CD4-positive, alpha-beta T cell treated with Interleukin-21 for 1 hour (primary cell): ENCODE measurements at places on chromosomes 6 and 20.

- no peak for DNase-seq
These were observed 30.9 kb downstream of the RNF146 start for GRCh38 chr6:127297502-127298070.

DNA sequence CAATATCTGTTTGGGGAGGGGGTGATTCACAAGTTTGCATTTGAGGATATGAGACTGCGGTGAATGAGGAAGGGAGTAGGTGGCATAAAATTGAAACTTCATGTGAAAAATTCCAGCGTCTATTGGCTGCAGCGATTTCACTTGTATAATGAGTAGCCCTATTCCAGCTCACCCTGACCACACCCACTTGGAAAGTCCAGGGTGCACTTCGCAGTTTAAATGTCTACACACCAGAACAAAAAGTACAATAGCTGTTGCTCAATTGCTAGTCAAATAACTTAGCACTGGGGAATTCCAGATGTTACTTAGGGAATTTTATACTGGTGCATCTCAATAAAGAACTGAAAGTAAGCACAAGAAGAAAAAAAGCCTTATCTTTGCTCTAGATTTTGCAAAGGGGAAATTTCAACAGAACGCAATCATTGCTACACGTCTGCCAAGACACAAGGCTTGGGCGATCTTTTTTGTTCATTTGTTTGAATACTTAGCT, 6.3 kb downstream of the TNFAIP3 start:
- peak; percentile 89 for DNase-seq

- DNase-seq: no peak
These were observed 109.2 kb upstream of the PTPN1 start for GRCh38 chr20:50400705-50401586.

DNA sequence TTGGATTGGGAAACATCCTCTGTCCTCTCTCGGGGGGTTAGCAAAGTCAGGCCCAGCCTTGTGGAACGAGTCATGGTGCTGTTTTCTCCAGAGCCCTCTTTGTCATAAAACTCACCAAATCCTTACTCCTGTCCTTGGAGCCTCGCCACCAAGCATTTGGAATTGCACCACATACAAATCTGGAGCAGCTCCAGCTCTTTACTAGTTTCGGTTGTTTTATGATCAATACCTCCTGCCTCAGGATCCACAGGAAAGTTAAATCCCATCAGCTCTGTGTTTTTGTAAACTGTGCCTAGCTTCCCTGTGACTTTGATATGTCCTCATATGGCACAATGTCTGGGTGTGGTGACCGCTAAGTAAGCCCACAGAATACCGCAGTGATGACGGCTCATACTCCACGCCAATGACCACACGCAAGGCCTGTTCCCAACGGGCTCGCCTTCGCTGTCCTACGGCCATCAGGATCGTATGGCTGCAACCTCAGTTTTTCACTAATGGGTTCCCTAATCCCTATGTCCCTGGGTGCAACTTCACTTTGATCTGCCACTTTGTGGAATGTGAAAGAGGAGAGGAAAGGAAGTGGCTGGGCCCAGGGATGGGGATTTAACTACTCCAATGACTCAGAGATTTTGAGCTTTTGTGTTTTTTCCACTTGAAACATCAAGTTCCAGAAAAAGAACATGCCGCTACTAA, 111.3 kb upstream of the FOXQ1 start:
- no peak for DNase-seq

DNA sequence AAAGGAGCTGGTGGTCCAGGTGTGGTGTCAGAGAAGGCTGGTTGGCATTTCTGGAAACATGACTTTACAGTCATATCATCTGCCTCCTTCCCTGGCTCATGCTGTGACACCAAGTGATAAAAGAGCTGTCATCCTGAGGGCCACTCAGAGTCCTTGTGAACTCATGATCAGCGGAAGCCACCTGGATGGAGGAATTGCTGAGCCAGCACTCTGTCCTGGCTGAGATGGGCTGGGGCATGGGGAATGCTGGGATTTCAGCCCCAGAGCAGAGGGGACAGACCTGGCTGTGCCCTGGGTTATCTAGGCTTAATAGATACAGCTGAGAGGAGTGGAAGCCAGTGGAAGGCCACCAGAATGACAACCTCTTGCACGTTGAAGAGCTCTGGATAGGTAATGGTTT, 214.3 kb downstream of the DHX35 start:
- DNase-seq: no peak

DNA sequence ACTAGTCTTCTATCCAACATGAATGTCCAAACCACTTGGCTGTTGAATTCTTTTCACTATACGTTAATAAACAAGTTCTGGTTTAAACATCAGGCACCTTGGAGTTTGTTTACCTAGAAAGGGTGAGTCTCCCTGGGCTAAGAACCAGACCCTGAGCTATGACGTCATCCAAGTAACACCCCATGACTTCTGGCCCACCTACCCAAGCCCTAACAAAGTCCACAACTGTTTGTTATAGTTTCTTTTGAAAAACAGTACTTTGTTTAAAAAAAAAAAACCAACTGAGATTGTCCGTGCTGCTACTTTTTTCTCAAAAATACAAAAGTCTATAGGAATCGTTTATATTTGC, 146.9 kb upstream of the BEND6 start:
- DNase-seq: no peak

GRCh38 chr6:42177514-42178364, 4.6 kb downstream of the GUCA1A start:
- no peak for DNase-seq

- DNase-seq: no peak
These were observed 80.4 kb upstream of the PMEPA1 start for GRCh38 chr20:57790176-57790575.

- DNase-seq: no peak
These were observed 76.8 kb downstream of the OLIG3 start for GRCh38 chr6:137417396-137417795.

DNA sequence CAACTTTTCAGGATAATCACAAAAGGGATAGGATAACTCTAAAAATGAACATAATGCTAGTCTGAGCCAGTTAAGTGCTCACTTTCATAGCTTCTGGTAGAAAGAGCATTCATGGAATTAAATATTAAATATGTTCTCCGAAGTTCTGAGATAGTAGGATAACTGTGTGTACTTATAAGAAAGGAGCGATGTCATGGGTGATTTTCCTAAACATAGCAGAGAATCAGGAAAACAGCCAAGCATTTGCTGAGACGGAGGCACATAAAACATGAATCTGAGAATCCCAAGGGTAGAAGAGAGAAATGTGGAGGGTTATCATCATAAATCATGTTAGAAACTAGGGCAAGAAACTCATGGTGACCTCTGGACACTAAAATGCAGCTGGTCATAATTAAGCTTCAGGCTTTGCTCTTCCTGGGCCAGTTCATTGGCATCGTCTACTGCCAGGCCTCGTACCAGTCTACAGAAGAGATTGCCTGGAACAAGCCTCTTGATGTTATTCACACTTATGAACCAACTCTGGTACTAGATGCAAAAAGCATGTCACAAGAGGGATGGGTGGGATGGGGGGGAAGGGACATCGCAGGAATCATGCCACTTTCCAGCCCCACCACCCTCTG, 436.6 kb downstream of the PRKN start:
- no peak for DNase-seq

- no peak for DNase-seq
These were observed 152.8 kb downstream of the TAF4 start for GRCh38 chr20:61912665-61913422.

GRCh38 chr20:38357653-38358207, 11.4 kb downstream of the LBP start:
- DNase-seq: no peak

GRCh38 chr20:17708675-17709360, 9.1 kb downstream of the BANF2 start:
- no peak for DNase-seq

GRCh38 chr6:160523223-160523622, 140.9 kb downstream of the LPA start:
- DNase-seq: no peak

DNA sequence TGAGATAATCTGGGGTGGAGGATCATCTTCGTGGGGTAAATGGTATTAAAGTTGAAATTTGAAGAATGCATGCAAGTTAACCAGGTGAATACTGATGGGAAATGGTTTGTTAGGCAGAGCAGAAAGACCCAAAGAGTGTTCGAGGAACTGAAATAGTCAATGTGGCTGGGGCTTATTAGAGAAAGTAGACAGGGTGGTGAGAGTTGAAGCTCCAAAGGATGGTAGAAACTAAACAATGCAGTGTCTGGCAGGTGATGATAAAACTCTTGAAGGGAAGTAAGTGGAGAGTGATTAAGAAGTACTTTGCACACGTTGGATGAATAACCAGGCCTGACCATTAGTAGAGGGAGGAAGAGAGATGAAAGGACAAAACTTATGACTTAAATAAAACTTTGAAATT, 39.8 kb upstream of the CENPW start:
- DNase-seq: no peak

DNA sequence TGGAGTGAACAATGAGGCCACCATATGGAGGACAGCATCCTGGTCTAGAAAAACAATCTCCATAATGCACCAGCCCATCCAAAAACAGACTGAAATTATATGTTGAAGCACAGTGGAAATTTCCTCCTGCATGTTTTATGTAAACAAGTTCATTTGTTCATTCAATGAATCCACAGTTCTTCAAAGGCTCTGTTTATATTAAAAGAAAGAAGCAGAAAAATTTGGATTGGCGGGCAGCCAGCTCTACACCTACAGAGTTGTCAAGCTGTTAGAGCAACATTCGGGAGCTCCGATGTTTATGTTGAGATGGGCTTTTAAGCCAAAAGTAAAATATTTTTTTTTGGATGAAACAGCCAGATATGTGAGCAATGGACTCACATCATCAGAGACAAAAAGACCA, 395.3 kb upstream of the SULF2 start:
- DNase-seq: no peak

DNA sequence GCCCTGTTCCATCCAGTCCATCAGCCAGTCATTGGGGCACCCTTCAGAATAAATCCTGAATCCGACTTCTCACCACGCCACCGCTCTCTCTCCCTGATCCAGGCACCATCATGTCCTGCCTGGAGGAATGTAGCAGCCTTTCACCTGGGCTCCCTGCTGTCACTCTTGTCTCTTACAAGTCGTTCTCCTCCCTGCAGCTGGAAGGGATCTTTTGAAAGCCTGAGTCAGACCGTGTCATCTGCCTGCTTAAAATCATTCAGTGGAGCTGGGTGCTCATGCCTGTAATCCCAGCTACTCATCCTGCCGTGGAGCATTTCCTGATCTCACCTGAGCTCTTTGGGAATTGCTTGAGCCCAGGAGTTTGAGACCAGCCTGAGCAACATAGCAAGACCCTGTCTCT, 19.2 kb upstream of the KCNG1 start:
- DNase-seq: no peak

- no peak for DNase-seq
These were observed 60.1 kb downstream of the SYNJ2 start for GRCh38 chr6:158041788-158042187.

DNA sequence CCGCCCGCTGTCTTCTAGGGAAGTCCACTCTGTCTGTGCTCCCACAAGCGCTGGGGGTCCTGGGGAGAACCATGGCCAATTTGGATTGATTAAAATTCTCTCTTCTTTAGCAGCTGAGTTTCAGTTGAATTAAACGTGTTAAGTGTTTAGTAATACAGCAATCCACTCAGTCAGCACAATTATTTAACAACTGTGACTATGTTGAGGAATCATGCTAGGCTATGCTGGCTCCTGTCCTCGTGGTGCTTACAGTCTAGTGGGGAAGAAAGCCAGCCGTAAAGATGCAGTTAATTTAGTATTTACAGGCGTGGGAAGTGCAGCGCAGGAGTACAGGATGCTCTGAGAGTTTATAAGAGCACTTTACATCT, 88.9 kb upstream of the FOXP4 start:
- DNase-seq: no peak

- no peak for DNase-seq
These were observed 80.5 kb downstream of the MTFR2 start for GRCh38 chr6:136169394-136170148.

DNA sequence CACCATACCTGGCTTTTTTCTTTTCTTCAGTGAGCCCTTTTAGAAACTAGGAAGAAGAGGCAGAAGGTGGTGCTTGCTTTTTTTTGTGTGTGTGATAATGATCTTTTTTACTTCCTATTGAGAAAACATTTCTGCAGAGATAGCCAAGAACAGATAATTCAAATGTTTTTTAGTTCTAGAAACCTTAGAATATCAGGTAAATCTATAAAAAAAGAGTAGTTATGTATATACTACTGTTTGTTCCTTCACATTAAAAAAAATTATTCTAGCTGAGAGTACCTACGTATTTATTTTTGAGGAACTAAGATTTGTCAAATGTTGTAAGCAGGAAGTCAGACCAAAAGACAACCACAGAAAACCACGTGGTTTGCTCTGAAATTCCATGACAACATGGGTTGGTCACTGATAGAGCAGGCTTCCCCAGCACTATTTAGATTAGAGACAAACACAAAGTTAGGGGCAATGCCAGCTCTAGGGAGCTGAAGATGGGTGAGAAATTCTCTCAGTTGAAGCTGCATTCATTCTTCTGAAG, 12.8 kb downstream of the STK4 start:
- DNase-seq: peak; percentile 89

DNA sequence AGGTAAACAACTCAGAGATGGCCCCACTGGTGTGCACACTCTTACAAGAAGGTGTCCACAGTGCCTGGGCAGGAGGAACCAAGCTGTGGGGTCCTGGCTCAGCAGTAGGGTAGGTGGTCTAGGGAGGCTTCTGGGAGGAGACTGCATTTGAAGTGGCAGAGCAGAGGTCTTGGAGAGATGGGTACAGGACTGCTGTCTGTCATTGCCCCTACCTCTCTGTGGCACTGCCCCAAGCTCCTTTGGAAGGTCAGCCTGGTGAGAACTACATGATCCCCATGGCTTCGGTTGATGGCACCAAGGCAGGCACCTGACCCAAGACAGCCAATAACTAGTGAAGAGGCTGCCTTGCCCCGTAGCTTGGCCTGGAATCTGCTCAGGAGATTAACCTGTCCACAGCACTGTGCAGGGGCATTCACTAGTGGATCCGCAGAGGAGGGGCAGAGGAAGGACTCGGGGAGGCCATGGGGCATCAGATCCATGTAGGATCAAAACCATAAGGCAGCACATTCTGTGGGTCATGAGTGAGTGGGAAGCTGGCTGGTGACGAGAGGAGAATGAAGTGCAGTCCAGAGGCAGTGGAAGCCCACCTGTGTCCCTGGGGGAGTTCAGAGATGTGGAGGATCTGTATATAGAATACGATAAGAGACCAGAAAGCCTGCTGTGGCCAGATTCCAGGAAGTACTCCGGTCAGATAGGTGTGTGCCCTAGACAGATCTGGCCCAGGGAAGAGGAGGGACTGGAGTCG, 162.0 kb downstream of the GRM4 start:
- DNase-seq: no peak

DNA sequence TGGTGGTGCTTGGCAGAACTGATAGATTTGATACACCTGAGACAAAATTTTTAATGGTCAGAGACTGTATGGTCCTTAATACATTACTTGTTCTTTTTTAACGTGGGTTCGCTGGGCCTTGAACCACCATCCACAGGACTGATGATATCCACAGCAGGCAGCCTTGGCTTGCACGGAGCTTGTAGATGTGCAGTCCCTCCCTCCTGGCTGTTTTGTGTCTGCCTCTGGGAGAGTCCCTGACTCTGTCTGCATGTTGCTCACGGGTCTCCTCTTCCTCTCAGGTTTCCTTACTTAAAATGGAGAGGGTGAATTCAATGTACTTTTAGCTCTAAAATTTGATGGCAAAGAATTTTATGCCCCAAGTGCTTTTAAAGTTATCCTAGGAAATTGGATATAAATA, 17.5 kb downstream of the KIF25 start:
- no peak for DNase-seq
